Germinal center (tissue), 1 donor: ENCODE measurements at places on chromosomes 12 and 14.
A peak's percentile ranks its signal among the peaks of the same experiment; 100 is the strongest.

- no peak for DNase-seq
Observed at GRCh38 chr12:127636882-127637281, 630.1 kb upstream of the TMEM132C start.

- DNase-seq = no peak
Observed at GRCh38 chr12:24015833-24016160, 66.3 kb upstream of the SOX5 start.

- no peak for DNase-seq
Observed at GRCh38 chr12:20000229-20000849, 368.0 kb upstream of the PDE3A start.

DNA sequence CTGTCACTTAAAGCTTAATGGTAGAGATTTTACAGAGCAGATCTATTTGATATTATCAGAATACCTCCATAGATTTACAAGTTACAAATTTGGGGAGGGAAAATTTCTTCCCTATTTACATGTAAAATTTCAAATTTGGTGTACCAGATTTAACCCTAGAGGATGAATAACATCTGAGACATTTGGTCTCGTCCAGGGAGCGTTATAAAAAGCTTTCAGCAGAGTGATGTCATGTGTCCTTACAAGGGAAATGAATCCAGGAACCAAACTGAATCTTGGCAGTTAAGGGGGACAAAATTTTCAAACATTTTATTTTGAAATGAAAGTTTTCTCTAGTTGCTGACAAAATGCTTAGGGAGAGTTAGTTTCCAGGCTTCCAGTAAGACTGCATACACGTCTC, 4.5 kb upstream of the CDK17 start:
- DNase-seq = no peak

GRCh38 chr12:124543590-124544310, 23.7 kb downstream of the NCOR2 start:
- DNase-seq = no peak

- DNase-seq = peak; percentile 70
Observed at GRCh38 chr14:69242311-69243224, 17.4 kb upstream of the GALNT16 start.

DNA sequence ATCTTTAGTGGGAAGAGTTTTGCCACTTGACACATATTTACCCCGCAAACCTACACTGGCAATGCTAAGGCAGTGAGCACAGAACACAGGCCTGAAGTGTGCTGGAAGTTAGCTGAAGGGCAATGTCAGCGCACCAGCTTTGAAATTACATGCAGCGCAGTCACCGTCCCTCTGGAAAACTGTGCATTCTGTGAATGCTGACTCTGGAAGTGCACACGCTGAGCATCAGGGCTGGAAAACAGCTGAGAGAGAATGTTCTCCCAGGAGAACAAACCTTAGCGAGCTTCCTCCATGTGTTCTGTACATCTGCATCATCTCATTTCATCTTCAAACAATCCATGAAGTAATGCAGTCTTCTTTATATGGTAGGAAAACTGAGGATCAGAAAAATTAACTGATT, 448.2 kb downstream of the NRXN3 start:
- no peak for DNase-seq

- no peak for DNase-seq
Observed at GRCh38 chr12:104784592-104784991, 173.5 kb downstream of the SLC41A2 start.

GRCh38 chr14:105582639-105583038, 56.3 kb downstream of the TMEM121 start:
- DNase-seq = no peak

GRCh38 chr14:24399999-24400718, 1.4 kb downstream of the NYNRIN start:
- no peak for DNase-seq

DNA sequence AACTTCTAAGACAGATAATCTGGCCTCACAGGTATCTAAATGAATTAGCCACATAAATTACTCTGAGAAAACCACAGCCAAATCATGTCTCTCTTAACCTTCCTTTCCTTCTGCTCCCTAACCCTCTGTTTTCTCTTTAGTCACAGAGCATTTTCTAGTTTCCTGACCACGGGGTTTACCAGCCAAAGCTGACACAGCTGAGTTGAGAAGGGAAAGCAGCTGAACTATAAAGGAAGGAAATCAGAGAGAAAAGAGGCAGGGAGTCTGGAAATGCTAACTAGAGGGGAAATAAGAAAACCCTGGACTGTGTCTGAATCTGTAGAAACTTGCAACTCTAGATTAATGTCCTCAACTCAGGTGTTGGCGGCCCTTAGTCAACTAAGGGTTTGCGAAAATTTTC, 24.4 kb downstream of the ANKS1B start:
- DNase-seq = no peak

GRCh38 chr12:50275556-50275955, 7.8 kb downstream of the LIMA1 start:
- no peak for DNase-seq

- DNase-seq = no peak
Observed at GRCh38 chr12:42763682-42764081, 174.1 kb upstream of the PRICKLE1 start.

- DNase-seq = no peak
Observed at GRCh38 chr12:80101126-80101525, 1.8 kb downstream of the OTOGL start.

GRCh38 chr12:78060186-78060585, 229.5 kb downstream of the NAV3 start:
- DNase-seq = no peak

GRCh38 chr12:115871714-115872113, 405.8 kb downstream of the MED13L start:
- peak; percentile 46 for DNase-seq

DNA sequence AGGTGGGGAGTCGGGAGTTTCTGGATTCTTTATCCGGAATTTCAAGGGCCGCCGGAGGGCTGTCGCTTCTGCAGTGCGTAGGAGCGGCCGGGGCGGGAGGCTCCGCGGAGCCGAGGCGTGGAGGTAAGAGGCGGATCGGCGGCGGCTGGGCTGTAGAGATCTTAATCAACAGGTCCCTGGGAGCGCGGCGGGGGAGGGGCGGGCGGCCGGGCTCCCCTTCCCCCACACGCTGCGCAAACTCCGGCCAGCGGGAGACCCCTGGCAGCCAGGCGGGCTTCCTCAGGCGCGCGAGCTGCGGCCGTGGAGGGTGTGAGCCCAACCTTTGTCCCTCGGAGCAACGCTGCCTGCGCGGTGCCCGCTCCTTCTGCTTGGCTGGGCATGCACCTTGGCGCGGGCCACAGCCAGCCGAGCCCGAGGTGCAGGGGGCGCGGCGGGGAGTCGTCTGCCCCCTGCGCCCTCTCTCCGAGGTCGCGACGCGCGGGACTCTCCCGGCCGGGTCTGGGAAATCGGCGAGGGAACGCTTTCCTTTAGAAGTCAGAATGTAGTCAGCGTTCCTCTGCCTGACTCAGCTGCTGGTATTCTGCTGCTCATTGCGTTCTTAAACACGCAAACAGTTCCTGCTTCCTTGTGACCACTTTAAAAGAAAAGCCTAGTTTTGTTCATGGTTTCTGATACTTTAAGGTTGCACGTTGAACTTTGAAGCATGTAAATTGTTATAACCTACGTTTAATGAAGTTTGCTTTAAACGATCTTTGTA, at the start of gene PALS1:
Gene PALS1, plus strand, starts transcription at position 25 of the 757 bp plus-strand sequence. CDS start 37,736 bp downstream, outside the sequence.
- no peak for DNase-seq

DNA sequence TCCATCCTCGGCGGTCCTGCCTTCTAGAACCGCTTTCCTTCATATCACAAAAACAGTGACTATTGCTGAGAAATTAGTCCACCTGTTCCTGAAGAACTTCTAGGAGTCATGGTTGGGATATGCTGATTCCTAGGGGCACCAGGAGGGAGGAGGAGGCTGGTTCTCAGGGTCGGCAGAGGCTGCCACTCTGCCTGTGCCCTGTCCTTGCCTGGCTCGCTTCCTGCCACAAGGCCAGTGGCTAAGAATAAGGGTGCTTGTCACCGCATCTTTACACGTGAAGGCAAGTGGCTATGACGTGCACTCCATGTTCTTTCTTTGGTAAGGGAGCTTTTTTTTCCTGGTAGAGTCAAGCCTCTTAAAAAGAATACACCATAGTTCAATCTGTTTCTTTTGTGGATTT, 18.7 kb upstream of the DGLUCY start:
- DNase-seq = no peak

DNA sequence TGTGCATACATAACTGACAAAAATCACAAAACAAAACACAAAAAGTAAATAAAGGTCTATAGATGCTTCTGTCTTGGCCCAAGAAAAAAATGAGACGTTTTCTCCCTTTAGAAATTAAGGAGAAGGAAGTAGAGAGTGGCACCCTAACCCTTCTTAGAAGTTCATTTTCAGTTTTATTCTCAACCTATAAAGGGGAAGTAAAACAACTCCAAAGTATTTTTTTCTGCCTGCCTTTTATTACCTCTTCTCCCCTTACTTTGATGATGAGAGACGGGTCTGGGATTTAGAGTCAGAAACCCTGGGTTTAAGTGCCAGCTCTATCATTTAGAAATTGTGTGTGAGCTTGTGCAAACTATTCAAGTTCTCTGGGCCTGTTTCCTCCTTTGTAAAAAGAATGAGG, 2.8 kb downstream of the PRIM1 start:
- DNase-seq = peak; percentile 23

- DNase-seq = no peak
Observed at GRCh38 chr14:88695870-88696269, 96.9 kb downstream of the EML5 start.

DNA sequence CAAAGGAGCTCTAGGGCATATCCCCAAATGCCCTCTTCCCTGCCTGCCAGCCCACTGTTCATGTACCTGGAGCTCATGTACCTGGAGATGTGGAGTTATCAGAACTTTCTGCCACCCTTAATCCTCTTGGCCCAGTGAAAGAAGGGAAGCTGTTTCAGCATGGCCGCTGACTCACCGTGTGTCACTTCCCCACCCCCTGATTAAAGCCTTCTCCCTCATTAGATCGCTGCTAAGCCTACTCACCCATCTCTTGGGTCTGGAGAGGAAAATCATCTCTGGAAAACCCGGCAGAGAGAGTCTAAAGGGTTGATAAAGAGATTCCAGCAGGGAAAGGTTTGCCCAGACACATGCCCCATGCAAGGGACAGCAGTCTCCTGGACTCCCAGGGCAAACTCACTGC, 4.5 kb upstream of the LTBP2 start:
- no peak for DNase-seq

DNA sequence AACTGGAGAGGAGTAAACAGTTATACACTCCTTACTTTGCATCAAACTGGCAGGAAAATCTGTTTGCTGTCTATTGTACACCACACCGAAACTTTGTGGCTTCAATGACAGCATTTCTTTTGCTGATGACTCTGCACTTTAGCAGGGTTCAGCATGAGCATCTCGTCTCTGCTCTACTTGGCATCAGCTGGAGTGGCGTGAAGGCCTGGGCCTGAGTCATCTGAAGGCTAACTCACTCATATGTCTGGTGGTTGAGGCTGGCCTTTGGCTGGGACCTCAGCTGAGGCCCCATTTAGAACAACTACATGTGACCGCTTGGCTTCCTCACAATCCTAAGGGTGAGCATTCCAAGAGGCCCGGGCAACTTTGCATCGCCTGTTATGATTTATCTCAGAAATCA, 28.7 kb upstream of the REP15 start:
- no peak for DNase-seq

GRCh38 chr12:64884728-64885127, 60.3 kb downstream of the TBC1D30 start:
- no peak for DNase-seq
